ENCODE measurements at places on chromosomes 7 and 10.

- DNase-seq, result no peak
Observed at GRCh38 chr7:114153700-114154099, 234.9 kb upstream of the PPP1R3A start.

DNA sequence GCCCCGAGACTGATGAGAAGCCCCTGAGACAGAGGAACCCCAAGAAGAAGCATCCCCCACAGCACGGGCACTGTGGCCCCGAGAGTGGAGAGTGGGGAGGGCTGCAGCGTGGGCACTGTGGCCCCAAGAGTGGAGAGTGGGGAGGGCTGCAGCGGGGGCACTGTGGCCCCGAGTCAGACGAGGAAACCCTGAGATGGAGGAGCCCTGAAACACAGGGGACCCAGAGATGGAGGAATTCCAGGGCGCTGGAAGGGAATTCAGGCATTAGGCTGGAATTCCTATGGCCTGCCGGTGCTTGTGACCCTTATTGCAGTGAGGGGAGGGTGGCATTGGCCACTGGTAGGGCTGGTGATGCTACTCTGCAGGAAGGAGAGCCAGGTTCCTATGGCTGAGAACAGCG is 168.6 kb upstream of the SHH start:
- no peak for DNase-seq

GRCh38 chr10:78787125-78787524 is 281.6 kb upstream of the ZMIZ1 start:
- DNase-seq, result no peak

DNA sequence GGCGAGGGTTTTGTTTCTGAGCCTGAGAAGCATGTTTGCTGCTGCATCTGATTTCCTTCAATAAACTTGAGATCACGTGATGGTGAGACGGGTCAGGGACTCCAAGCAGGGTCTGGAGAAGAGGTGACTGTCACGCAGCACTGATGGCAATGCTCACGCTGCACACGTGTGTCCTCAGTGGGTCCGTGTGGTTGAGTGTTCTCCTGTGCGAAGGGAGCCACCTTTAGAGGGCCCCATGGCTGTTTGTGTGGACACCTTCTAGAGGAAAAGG is 100.4 kb downstream of the WDR37 start:
- no peak for DNase-seq

DNA sequence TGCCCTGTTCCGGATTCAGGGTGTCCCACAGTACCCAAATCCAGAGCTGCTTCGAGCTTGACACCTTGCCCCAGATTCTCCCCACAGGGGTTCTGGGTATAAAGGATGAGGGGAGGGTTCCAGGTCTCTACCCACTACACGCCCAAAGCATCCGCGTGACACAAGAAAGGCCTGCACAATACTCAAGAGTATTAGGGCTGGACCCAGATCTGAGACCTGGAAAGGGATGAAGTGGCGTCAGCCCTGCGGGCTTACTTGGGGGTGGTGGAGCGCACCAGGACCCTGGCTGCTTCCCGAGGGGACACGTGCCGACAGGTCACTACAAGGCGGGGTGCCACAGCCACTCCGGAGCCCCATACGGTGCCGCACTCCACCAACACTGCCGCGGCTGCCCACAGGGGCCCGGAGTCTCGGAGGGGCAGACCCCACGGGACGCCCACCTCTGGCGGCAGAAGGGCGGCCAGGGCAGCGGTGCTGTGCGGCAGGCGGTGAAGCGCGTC is 1.3 kb downstream of the TYSND1 start:
- peak; percentile 8 for DNase-seq

DNA sequence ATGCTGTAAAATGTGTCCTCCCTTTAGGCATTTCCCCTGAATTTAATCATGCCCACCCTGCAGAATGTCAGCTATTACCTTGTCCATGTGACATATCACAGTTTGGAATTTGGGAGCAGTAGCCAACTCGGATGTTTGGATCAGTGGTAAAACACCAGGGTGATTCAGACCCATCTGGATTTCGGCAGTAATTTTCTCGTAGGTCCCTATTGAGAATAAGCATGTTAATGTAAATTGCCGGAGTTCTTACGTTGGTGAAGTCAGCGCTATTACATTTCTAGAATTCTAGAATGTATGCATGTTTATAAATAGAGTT is 44.1 kb downstream of the HGF start:
- DNase-seq, result peak; percentile 91

DNA sequence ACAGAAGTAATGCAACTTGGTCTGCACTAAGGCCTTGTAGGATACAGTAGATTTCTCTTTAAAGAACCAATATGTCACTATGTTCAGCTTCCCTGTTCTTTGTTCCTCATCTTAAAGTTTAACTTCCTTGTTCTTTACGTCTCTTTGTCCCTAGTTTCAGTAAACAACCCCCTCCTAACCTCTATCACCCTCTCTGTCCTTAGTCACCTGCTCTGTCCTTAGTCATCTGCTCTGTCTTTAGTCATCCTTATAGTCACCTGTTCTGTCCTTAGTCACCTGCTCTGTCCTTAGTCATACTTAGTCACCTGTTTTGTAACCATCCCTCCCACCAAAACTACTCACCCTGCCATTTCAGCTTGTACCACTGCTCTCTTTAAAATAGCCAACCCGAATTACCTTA is 144.6 kb upstream of the TMEM106B start:
- peak; percentile 6 for DNase-seq

DNA sequence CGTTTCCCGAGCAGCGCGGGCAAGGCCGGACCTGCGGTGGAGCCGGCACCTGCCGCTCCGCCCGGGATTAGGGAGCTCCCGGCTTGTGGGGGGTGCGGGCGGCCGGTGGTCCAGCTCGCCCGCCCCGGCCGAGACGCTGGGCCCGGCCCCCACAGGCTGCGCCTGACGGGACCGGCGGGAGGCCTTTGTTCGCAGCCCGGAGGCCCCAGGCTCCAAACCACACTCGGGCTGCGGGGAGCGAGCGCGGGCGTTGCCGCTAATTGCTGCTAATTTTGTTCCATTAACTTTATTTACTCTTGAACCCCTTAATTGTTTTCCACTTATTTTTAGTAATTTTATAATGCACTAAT is 9.6 kb downstream of the UNCX start:
- DNase-seq, result no peak
